GM12865 (cell line): ENCODE measurements at places on chromosomes 4 and X.

DNA sequence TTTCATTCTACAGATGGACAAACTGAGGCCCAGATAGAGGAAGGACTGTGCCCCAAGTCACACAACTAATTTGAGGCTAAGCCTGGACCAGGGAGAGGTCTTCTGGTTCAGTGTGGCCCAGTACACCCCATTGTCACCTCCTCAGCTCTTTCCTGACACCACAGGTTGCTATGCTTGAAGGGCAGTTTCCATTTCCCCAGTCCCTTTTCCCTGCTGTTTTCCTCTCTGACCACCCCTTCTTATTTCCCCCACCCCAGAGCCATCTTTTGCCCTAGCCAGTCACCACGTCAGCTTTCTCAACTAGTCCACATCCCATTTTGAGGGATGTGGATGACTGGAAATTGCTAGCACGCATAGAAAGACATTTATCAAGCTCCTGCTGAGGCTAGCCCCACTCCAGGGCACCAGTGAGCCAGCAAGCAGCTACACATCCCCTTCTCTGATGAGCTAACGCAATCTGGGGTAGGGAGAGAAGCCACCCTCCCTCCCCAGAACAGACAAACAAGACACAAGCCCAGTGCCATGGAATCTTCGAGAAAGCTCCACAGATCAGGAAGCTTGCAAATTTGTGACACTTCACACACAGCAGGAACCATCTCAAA lies 1.3 kb downstream of the GABRE start:
- no peak for DNase-seq

GRCh38 chr4:48163746-48164145 lies 29.7 kb upstream of the TXK start:
- DNase-seq = no peak

DNA sequence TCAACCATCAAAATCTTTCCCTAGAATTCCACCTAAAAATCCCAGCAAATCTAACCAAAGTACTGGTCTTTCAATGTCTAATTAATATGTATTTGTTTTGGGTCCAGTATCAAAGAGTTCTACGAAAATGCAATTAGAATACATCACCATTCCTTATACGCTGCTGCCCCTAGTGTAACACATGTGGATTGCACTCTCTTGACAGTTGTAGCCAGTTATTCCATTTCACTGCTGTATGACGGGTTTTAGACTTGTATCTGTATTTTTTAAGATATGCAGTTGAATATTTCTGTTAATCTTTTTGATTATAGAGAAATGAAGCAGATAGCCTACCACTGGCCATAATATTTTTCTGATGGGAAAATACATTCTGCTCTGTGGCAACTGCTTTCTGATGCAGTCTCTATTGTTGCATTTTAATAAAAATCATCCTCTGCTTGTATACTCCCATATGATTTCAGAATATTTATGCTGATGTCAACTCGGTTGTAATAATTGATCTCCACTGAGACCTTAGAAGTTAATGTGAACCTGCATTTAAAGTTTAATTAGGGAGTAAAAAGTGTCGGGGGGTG lies 17.1 kb upstream of the PAGE2B start:
- peak; percentile 34 for DNase-seq

- DNase-seq = peak; percentile 63
Measured at GRCh38 chr4:85370400-85371032, 104.4 kb upstream of the ARHGAP24 start.

DNA sequence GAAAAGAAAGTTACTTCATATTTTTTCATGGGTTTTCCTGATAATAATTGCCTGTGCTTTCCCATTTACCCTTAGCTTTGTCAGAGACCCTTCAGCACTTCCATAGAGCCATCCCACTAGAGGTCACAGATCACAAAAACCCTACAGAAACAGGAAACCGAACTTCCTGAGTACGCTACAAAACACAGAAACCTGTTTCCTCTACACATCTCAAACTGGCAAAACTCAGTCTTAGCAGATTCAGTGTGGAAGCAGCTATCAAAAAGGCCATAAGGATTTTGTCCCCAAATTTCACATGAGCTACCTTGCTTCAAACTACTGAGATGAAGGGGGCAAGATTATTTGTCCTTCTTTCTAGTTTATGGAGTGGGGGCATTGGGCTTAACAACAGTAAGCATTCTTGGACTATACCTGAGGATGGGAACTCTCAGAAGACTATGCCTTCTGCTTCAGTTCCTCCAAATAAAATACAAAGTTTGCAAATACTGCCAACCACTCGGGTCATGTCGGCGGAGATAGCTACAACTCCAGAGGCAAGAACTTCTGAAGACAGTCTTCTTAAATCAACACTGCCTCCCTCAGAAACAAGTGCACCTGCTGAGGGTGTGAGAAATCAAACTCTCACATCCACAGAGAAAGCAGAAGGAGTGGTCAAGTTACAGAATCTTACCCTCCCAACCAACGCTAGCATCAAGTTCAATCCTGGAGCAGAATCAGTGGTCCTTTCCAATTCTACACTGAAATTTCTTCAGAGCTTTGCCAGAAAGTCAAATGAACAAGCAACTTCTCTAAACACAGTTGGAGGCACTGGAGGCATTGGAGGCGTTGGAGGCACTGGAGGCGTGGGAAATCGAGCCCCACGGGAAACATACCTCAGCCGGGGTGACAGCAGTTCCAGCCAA lies at the start of gene MMRN1:
TSS of gene MMRN1 (plus strand) at position 206 of the 902 bp plus-strand sequence. CDS start at position 324, 118 bp downstream.
- peak; percentile 57 for DNase-seq
